MCF 10A (cell line): ENCODE measurements at places on chromosomes 11 and 22. TPM values are rescaled to one million over a fixed set of nuclear protein-coding genes. Genes with fewer than 3 reads are reported as not detected.
A peak's percentile ranks its signal among the peaks of the same experiment; 100 is the strongest.

SGSM1 gene
- total RNA-seq = 0.10 and 0.14 TPM in 2 replicates

TUB gene
- 1.4 and 1.8 TPM in 2 replicates for total RNA-seq

LUZP2 gene
- total RNA-seq = not detected in 2 replicates

YPEL1 gene
- total RNA-seq = 0.07 and 0.27 TPM in 2 replicates

TMEM138 gene
- total RNA-seq = 39.9 and 46.5 TPM in 2 replicates

ZBED4 gene
- 15.9 and 16.4 TPM in 2 replicates for total RNA-seq

GRCh38 chr22:22431271-22432220 lies 77.0 kb downstream of the ZNF280B start:
- H3K27me3 ChIP-seq = peaks cover 97% of the 10 kb centered on the region
- H3K27ac ChIP-seq = no peak overlapping the region
- DNase-seq = peak; percentile 69
- H3K4me3 ChIP-seq = no peak overlapping the region
- H3K36me3 ChIP-seq = no peaks in the 10 kb centered on the region

GRCh38 chr11:63923319-63923718 lies 6.4 kb upstream of the RCOR2 start:
- DNase-seq = no peak
- no peaks in the 10 kb centered on the region for H3K27me3 ChIP-seq
- H3K27ac ChIP-seq = no peak overlapping the region
- no peaks in the 10 kb centered on the region for H3K36me3 ChIP-seq
- no peak overlapping the region for H3K4me3 ChIP-seq

DNA sequence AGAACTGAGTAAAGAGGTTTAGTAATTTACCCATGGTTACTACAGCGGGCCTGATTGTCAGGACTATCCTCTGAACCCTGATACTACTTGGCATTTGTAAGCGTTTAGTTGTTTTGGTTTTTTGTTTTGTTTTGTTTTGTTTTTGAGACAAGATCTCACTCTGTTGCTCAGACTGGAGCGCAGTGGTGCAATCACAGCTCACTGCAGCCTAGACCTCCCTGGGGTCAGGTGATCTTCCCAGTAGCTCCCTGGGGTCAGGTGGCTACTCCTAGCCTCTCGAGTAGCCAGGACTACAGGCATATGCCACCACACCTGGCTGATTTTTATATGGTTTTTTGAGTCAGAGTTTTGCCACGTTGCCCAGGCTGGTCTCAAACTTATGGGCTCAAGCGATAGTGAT lies 118.6 kb downstream of the WNT11 start:
- no peaks in the 10 kb centered on the region for H3K36me3 ChIP-seq
- H3K27ac ChIP-seq = no peak overlapping the region
- H3K4me1 ChIP-seq = peaks cover 11% of the 10 kb centered on the region
- no peak for DNase-seq
- H3K27me3 ChIP-seq = no peaks in the 10 kb centered on the region

GRCh38 chr11:75445315-75445953 lies 12.4 kb upstream of the KLHL35 start:
- no peaks in the 10 kb centered on the region for H3K36me3 ChIP-seq
- no peak overlapping the region for H3K4me3 ChIP-seq
- no peaks in the 10 kb centered on the region for H3K4me1 ChIP-seq
- no peaks in the 10 kb centered on the region for H3K27me3 ChIP-seq

DNA sequence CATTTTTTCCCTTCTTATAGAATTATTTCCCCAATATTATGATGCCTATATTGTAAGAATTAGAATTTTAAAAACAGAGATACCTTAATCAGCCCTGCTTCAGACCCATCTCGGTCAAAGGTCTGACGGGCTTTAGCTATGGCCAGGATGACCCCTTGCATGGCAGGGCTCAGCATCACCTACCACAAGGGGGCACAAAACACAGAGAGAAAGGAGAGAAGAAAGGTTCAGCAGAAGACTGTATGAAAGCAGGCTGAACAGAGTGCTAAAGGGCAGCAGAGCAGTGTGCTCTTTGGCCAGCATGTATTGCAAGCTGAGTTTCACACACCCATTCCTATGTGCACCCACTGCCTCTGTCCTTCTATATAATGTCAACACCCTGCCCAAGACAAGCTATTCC lies 26.8 kb downstream of the CLDN25 start:
- no peak overlapping the region for H3K4me3 ChIP-seq
- H3K27ac ChIP-seq = no peak overlapping the region

DNA sequence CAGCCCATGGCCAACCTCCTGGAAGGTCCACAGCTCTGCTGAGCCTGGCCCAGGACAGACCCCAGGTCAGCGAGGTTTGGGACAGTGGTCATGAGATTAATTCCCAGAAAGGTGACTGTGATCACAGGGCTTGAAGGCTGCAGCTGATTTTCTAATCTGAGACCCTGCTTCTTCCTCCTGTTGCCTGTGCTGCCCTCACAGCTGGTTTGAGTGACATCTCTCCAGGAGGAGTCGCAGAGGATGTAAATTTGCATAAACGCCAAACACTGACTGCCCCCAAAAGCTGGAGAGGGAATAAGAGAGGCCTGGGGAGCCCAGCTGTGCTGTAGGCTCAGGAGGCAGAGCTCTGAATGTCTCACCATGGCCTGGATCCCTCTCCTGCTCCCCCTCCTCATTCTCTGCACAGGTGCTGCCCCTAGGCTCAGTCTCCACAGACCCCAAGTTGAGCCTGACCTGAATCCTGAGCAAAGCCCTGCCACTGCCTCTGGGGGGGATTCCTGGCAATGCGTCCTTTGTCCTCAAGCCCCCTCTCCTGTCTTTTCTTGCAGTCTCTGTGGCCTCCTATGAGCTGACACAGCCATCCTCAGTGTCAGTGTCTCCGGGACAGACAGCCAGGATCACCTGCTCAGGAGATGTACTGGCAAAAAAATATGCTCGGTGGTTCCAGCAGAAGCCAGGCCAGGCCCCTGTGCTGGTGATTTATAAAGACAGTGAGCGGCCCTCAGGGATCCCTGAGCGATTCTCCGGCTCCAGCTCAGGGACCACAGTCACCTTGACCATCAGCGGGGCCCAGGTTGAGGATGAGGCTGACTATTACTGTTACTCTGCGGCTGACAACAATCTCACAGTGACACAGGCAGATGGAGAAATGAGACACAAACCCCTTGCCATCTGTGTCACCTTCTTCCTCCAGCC lies 23.8 kb downstream of the GGTLC2 start:
- H3K36me3 ChIP-seq = no peaks in the 10 kb centered on the region
- no peak overlapping the region for H3K4me3 ChIP-seq
- no peak for DNase-seq
- peaks cover 20% of the 10 kb centered on the region for H3K27me3 ChIP-seq
- no peak overlapping the region for H3K27ac ChIP-seq

- no peaks in the 10 kb centered on the region for H3K27me3 ChIP-seq
- peak; percentile 46 for DNase-seq
- no peak overlapping the region for H3K4me3 ChIP-seq
- no peaks in the 10 kb centered on the region for H3K36me3 ChIP-seq
- no peak overlapping the region for H3K27ac ChIP-seq
Observed at GRCh38 chr11:36362902-36363301, 66.8 kb downstream of the PRR5L start.

DNA sequence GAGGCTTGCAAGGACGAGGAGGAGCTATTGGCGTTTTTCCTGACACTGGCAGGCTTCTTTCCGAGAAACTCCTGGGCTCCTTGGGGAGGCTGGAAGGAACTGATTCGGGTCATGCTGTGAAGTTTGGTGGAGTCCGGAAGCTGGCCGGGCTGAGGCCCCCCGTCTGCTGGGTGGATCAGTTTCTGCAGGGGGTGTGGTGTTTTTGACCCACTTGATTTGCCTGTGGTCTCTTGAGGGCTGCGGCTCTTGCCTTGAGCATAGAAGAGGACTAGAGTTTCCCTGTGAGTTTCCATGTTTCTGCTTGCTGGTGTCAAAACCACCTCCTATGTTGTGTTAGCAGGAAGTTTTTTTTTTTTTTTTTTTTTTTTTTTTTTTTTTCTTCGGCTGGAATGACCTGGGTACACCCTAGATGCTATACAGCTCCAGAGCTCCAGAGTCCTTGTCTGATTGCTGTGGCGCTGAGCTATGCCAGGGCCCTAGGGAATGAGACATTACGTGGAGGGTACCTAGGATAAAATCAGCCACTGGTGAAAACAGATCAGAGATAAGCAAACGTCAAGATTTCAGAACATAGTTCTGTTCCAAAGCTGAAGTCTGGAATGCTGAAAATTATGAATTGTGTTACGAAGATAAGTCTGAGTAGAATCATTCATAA lies 728 bp downstream of the TBC1D22A start:
- H3K36me3 ChIP-seq = peaks cover 24% of the 10 kb centered on the region
- H3K4me1 ChIP-seq = peaks cover 35% of the 10 kb centered on the region

DNA sequence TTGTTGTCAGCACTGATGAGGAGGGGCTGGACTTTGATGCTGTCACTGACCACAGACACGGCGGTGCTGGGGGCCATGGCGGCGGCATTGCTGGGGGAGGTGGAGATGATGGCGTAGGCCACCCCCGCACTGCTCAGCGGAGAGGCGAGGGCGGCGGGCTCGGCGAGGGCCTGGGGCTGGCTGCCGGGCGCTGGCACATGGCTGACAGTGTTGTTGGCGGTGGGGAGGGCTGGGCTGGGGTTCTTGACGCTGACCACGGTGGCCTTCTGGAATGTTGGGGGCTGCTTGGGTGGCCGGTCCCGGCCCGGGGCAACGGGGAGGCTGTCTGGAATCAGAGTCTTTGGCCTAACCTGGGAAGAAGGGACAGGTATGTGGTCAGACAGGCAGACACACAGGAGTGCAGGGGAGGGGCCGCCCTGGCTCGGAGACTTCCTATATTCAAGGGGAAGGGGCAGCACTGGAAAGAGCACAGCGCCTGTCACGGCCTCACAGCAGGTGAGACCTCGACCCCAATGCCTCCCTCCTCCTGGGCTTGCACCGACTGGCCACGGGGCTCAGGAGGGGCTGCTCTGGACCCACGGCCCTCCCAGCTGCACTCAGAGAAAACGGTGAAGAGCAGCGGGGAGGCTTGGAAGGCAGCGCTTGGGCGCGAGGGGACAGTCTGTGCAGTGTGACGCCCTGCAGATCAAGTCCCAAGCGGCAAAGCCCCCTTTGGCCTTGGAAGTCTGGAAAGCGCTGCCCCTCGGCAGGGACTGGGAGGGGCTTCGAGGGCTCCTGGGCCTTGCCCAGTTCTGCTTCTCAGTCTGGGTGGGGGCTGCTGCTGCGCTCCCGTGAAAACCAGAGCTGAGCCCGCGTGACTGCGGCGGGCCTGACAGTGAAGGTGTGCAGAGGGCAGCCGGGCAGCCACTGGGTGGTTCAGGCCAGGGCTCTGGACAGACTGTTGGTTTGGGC lies 93.2 kb downstream of the PHF21B start:
- H3K27me3 ChIP-seq = no peaks in the 10 kb centered on the region
- no peak overlapping the region for H3K4me3 ChIP-seq
- no peaks in the 10 kb centered on the region for H3K4me1 ChIP-seq
- no peaks in the 10 kb centered on the region for H3K36me3 ChIP-seq

DNA sequence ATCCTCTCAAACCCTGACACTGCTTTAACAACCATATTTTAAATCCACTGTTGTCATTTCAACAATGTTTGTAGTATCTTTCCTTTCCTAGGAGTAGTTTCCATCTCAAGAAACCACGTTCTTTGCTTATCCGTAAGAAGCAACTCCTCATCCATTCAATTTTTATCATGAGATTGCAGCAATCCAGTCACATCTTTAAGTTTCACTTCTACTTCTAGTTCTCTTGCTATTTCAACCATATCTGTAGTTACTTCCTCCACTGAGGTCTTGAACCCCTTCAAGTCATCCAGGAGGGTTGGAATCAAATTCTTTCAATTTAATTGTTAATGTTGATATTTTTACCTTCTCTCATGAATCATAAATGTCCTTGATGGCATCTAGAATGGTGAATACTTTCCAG lies 22.4 kb downstream of the CCDC82 start:
- H3K27ac ChIP-seq = no peak overlapping the region
- H3K4me1 ChIP-seq = no peaks in the 10 kb centered on the region
- no peak for DNase-seq

DNA sequence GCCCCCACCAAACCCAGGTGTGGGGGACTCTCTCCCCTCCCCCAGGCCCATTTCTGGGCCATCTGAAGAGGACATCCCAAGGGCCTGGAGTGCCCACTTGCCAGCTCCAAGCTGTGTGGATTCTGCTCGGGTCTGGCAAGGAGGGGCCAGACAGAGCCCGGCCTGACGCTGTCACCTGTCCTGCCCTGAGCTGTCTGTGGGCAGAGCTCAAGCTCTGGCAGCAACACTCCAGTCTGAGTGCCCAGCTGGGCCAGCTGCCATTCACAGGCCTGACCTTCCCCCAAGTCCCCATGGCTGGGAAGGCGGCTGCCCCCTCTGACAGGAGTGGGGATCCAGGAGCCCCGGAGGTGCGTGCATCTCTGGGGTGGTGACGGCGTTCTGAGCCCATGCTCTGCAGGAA lies 6.2 kb upstream of the PIM3 start:
- H3K4me3 ChIP-seq = no peak overlapping the region
- DNase-seq = no peak
- no peaks in the 10 kb centered on the region for H3K36me3 ChIP-seq

DNA sequence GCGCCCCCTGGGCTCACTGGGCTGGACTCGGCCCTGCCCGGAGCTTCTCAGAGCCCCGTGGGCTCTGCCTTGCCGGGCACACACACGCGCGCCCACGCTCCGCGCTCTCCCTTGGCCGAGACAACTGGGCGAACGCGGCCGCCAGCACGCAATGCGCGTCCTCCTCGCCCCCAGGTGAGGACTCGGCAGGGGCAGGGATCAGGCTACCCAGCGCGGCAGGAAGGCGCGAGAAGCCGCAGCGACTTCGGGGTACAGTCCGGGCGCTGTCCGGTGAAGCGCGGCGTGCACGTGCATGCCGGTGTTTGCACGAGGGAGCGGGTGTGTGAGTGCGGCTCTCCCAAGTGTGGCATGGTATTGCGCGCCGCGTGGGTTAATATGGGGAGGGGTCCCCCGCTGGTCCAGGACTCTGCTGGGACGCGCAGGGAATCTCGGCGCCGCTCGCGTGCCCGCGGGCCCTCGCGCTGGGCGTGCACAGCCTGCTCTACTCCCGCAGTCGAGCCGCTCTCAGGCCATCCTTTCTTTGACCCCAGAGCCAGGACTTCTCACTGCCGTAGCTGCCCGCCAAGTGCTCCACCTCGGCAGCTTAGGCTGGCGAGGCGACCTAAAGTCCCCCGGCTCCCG lies 5.4 kb downstream of the WNT7B start:
- no peak overlapping the region for H3K4me3 ChIP-seq
- no peak for DNase-seq
- H3K27me3 ChIP-seq = no peaks in the 10 kb centered on the region
- no peak overlapping the region for H3K27ac ChIP-seq
- no peaks in the 10 kb centered on the region for H3K36me3 ChIP-seq
- no peaks in the 10 kb centered on the region for H3K4me1 ChIP-seq

- no peak overlapping the region for H3K27ac ChIP-seq
- H3K4me1 ChIP-seq = no peaks in the 10 kb centered on the region
- no peak overlapping the region for H3K4me3 ChIP-seq
- no peak for DNase-seq
- peaks cover 22% of the 10 kb centered on the region for H3K36me3 ChIP-seq
- H3K27me3 ChIP-seq = no peaks in the 10 kb centered on the region
Observed at GRCh38 chr11:119273721-119274120, 43.2 kb downstream of the MCAM start.

DNA sequence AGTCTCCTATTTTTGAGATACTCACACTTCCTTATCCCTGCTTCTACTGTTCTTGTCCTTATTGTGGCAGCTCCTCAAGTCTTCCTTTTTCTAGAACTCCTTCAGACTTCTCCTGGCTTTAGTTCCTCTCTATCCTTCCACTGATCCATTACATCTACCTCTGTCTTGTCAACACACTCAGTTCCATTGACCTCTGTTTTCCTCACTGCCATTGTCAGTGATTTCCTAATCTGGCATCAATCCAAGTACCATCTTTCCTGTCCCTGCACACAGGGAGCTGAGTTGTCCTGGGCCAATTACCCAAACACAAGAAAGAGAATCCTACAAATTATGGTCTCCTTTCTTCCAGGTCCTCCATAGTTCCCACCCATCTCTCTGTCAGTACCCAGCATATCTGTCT lies 27.9 kb upstream of the RIC3 start:
- no peaks in the 10 kb centered on the region for H3K4me1 ChIP-seq
- H3K27me3 ChIP-seq = peaks cover 65% of the 10 kb centered on the region
- no peak overlapping the region for H3K27ac ChIP-seq
- no peaks in the 10 kb centered on the region for H3K36me3 ChIP-seq
- DNase-seq = peak; percentile 12
